ENCODE measurements at places on chromosomes 11 and 22.

GRCh38 chr11:72634472-72635095 lies 39.6 kb downstream of the PDE2A start:
- DNase-seq = no peak

DNA sequence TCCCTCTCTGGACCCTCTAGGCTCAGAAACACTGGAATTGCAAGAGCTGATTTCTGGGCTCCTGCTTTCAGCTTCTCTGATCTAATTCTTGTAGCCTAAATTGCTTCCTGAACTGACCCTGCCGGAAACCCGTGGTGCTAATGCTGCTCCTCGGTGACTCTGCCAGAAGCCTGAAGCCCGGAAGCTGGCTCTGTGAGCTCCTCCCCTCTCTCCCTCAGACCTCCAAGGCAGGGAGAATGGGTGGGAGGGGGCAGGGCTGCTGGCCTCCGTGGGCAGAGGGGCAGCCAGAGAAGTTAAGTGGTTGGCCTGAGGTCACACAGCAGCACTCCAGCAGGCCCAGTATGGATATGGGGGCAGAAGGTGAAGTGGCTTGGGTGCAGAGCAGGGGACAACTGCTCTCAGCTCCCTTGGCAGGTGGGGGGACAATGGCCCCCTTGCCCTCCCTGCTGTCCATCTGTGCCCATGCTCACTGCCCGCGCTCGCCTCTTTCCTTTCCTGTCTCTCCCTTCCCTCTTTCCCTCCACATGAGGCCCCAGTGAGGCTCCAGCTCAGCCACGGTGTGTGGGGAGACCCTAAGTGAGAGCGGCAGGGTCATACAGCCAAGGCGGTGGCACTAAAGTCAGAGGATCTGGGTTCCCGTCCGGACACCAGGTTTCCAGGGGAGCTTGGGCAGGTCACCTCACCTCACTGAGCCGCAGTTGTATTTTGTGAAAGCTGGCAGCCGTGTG lies 16.2 kb downstream of the CAPN5 start:
- no peak for DNase-seq

DNA sequence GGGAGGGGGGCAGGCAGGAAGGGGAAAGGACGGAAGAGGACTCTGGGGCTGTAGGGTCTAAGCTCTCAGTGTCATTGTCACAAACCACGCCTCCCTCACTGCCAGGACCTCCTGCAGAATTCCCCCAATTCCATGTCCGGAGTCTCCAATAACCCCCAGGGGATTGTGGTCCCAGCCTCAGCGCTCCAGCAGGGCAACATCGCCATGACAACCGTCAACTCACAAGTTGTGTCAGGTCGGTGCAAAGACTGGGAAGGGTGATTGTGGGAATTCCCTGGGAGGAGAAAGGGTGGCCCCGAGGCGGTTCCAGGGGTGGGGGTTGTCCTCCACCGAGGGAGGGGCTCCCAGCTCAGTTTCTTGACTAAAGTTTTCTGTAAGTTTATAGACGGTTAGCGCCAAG lies 86.0 kb downstream of the FEZ1 start:
- no peak for DNase-seq

DNA sequence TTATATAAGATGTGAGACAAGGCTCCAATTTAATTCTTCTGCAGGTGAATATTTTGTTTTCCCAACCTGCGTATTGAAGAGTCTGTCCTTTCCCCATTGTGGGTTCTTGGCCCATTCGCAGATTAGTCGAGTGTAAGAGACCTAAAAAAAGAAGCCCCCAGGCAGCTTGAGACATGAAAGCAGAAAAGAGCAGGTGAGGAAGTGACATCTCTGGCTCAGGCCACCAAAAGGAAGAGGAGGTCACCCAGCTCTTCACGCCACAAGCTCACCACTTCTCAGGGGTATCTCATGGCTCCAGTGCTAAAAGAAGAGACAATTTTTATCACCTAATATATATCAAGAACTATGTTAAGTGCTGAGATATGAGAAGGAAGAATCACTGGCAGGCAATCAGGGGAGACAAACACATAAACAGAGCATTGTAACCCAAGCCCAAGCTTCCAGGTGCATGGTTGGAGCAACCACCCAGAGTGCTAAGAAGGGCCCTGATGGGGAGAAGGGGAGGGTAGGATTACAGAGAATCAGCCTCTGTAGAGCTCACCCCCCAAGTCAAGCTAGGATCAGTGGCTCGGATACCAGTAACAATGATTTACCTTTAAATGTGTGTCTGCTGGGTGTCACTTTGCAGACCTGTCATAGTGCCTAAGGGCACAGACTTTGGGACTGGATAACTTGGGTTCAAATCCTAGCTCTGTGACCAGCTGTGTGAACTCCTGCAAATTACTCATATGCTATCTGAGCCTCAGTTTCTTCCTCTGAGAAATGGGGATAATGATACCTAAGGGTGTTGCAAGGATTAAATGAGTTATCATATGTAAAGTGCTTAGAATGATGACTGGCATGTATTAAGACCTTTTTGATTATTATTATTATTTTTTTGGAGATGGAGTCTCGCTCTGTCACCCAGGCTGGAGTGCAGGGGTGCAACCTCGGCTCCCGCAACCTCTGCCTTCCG lies 39.2 kb downstream of the MCHR1 start:
- DNase-seq = no peak
